SK-N-DZ (cell line): ENCODE measurements at places on chromosomes 16 and 17.

GRCh38 chr16:51757124-51757470 is 606.0 kb upstream of the SALL1 start:
- DNase-seq = no peak

DNA sequence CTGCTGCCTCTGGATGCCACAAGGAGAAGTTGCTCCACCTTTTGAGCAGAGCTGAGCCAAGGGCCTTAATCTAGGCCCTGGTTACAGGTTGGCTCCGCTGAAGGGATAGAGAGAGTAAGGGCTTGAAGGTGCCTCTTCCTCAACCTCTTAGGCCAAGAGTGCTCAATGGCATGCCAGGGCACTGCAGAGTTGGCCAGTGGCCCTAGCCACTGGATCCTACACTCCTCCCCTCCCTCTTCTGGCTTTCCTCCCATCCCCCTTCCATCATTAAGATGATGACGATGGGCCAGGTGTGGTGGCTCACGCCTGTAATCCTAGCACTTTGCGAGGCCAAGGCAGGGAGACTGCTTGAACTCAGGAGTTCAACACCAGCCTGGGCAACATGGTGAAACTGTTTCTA is 50.5 kb downstream of the MYO18A start:
- no peak for DNase-seq

DNA sequence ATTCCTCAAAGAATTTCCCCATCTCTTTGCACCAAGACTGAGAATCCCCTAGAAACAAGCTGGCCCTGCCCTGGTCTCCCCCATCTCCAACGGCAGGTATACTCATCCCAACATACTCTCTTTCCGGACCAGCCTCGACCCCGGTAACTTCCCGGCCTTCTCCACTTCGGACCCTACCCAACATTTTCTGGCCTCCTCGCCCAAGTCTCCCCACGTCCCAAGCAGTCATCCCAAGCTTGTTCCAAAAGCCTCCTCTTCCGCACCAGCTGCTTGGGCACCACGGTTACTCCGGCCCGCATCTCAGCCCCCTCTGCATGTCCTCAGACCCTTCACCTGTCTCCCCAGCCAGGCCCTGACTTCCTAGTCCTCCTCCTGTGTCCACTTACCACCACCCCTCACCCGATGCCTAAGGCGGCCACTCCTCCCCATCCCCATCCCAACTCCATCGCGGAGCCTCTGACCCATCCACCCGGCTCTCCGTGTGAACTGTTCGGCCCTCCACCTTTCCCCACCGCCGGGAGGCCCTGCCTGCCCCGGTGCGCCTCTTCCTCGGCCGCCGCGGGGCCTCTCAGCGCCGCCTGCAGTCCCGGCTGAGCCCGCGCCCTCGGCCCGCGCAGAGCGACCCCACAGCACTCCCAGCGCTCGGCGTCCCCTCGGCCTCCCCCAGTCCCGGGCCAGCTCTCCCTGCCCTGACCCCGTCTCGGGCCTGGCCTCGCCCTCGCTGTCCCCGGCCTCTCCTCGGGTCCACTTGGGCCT is 994 bp downstream of the PITPNA start:
- no peak for DNase-seq

DNA sequence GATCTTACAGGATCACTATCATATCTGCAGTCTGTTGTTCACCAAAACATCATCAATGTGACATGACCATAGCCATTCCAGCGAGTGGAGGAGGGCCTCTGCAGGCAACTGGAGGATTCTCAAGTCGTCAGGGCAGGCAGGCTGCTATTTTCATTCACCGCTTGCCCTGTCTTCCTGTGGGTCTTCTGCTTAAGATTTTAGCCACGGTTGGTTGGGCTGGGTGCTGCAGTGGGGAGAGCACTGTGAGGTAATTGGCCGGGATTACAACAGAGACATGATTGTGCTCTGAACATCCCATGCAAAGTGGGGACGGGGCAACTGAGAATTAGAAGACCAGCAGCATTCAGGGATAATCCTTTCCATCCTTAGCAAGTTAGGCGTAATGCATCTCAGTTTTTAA is 245.9 kb downstream of the CPPED1 start:
- no peak for DNase-seq
